ENCODE measurements at places on chromosomes 2 and 18.

DNA sequence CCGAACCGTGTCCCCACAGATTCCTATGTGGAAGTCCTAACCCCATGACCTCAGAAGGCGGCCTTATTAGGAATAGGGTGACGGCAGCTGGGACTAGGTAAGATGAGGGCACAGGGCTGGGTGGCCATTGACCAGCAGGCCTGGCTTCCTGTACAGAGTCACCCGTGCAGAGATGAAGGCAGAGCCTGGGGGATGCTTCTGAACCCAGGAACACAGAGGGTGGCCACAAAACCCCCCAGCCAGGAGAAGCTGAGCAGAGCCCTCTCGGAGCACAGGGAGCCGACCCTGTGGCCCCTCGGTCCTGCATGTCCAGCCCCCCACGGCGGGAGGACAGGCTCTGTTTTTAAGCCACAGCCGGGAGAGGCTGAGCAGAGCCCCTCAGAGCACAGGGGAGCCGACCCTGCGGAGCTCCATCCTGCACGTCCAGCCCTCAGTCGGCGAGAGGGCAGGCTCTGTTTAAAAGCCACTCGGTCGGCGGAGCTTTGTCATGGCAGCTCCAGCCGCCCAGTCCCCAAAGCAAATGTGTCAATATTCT is 2.7 kb downstream of the PDCD1 start:
- DNase-seq = no peak

GRCh38 chr18:79941473-79942119 is 9.9 kb downstream of the SLC66A2 start:
- DNase-seq = no peak

DNA sequence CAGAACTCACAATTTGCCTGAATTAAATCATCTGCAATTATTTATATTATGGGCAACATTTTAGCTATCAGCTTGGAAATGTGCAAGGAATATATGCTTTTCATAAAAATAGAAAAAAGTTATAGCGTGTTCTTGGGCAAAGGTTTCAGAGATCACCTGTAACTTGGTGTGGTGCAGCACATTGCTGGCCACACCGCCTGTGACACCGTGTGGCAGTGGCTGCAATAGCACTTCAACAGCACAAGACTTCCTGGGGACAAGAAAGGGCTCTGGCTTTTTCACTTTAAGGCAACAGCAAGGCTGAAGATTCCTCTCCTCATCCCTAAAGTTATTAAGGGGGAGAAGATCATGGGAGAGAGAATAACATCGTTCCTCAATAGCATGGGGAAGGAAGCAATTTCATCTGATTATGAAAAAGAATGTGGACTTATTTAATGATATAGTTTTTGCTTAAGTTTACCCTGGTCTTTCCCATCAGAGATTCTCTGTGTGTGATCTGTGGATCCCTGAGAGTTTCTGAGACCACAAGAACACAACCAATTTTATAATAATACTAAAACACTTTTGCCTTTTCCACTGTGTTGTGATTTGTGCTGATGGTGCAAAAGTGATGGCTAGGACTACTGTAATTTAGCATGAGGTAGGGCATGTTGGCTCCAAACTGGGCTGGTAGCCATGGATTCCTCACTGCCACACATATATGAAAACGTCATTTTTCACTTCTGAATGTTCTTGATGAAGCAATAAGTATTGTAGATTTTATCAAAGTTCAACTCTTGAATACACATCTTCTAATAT is 15.0 kb upstream of the SERPINB3 start:
- no peak for DNase-seq

DNA sequence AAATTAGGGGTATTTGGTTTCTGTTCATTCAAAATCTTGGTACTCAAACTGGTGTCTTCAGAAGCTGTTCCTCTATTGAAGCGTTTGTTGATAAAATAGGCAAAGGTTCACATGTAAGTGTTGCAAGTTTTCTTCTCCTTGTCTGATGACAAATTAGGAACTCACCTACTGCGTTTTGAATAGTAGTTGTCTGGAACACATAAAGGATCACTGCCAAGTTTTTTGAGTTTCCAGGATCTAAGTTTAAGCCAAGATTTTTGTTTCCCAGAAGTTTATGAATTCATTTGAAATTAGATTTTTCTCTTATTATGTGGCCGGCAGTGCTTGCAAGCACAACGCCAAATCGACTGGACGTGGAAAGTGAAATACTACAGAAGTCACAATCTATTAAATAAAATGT is 85.4 kb downstream of the ARHGEF33 start:
- no peak for DNase-seq

GRCh38 chr18:56967035-56967434 is 179.9 kb upstream of the BOD1L2 start:
- DNase-seq = no peak

DNA sequence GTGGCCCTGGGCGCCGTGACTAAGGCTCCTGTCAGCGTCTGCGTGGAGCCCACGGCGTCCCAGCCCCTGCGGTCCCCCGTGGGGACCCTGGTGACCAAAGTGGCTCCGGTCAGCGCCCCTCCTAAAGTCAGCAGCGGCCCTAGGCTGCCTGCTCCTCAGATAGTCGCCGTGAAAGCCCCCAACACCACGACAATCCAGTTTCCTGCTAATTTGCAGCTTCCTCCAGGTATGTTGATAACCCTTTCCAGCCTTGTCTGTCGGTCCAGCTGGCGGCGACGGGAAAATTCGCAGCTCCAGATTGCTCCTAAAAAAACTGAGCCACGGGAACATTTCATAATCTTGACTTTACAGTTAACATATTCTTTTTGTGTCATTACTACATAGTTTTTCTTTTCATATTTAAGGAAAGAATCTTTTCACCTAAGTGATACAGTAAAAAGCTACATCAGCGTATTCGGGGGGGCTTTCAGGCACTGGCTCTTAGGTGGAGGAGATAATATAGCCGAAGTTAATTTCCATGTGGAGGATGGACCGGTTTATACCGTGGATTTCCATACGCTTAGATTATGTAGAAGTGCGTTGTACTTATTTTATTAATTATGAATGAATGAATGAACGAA is 916 bp downstream of the TAF4B start:
- DNase-seq = no peak

DNA sequence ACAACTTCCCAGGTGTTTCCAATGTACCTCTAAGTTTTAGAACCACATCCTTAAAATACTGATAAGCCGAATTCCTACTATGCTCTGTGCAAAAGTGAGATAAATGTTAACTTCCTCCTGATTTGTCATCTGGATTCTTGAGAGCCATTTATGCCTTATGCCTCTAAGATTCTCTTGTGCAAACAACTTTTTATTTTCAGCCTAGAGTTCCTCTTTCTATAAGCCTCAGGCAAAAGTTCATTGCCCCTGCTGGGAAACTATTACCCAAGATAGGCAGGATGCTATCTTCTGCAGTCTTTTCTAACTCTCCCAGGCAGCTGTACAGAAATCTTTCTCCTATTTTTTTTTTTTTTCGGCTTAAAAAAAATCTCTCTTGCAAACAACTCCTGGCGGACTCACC is 216.1 kb downstream of the KCNJ3 start:
- no peak for DNase-seq

DNA sequence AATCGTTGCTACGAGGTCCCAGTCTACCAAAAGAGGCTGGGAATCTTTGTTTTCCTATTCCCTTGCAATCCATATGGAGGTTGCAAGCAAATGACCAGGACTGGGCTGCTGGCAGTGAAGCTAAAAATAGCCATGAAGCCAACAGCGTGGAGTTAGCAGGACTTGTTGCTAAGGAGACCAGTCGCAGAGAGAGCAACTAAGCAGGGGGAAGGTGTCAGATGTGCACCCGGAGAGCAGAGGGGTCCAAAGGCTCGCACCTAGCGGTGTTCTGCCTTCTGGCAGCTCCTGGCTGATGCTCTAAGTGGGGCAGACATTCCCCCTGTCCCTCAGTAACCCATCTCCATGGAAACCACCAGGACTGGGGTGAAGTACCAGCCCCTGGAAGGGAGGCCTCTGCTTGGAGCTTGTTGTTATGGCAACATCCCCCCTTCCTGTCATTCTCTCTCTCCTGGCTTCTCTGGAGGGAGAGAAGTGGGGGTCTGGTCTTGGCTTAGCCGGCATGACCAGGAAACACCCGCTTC is 84.6 kb downstream of the DNMT3A start:
- no peak for DNase-seq

GRCh38 chr2:42964439-42965083 is 172.2 kb upstream of the HAAO start:
- no peak for DNase-seq

- DNase-seq = no peak
Measured at GRCh38 chr2:150705767-150706166, 218.3 kb upstream of the RND3 start.

DNA sequence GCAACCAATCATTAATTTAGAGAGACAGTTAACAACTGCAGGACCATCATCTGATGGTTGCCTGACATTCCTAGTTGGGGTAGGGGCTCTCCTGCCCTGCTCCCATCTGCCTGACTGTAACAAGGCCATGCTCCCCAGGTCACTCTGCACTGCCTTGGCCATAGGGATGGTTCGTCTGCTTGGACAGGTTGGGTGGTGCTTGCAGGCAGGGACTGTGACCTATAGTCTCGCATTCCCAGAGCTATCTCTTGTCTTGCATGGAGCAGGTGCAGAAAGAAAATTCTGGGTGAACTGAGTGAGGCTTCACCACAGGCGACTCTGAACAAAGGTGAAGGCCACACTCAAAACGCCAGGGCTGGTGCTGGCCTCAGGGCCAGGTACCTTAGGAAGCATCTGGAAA is 64.7 kb downstream of the EMILIN2 start:
- no peak for DNase-seq

- DNase-seq = no peak
Measured at GRCh38 chr2:160942476-160943142, 217.6 kb upstream of the TANK start.

GRCh38 chr2:127829845-127830246 is 18.9 kb upstream of the WDR33 start:
- DNase-seq = peak; percentile 42

DNA sequence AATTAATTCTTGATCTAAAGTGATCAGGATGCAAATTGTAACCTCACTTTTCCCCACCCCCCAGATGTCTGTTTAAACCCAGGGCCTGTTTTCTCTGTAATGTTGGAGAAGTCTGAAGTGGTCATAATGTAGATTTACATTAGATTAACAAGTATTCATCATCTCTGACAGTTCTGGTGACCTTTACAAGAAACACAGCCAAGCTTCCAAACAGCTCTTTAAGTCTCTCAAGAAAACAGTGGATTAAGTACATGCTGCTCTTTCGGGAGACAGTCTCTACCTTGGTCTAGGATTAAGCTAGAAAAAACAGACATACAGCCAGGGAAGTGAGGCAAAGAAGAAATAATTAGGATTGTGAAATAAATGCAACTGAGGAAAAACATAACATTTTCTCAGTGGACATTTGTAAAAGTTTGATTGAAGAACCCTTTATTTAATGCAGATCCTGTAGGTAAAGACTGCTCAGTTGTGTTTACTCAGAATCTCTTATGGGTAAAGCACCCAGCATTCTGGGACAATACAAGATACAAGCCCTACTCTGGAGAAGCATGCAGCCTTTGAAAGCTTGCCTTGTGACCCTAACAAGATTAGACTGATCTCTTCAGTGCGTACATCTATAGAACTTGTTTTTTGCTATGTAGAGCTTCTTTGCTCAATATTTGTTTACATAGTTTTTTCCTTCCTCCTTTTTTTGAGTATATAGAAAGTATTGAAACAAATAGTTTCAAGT is 203.9 kb downstream of the PHLPP1 start:
- no peak for DNase-seq

DNA sequence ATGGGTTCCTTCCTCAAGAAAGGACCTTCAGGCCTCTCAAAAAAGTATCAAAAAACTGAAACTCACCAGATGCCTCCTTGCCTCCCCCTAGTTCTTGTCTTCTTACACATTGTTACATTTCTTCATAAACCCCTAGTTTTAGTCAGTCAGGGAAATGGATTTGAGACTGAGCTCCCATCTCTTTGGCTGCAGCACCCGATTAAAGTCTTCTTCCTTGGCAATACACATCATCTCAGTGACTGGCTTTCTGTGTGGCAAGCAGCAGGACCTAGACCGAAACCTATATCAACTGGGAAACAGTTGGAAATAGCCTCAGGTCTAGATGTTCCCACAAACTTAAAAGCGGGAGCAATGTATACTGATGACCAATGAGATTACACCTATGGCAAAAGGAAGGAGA is 512.2 kb upstream of the PKDCC start:
- no peak for DNase-seq

DNA sequence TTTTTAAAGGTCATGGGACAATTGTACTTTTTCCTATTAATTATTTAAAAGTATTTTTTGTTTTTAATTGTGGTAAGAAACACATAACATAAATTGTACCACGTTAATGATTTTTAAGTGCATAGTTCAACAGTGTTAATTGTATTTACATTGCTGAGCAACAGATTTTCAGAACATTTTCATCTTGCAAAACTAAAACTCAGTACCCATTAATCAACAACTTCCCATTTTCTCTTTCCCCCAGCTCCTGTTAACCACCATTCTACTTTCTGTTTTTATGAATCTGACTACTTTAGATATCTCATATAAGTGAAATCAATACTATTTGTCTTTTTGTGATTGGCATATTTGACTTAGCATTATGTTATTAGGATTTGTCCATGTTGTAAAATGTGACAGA is 483.9 kb upstream of the ZNF804A start:
- DNase-seq = no peak

DNA sequence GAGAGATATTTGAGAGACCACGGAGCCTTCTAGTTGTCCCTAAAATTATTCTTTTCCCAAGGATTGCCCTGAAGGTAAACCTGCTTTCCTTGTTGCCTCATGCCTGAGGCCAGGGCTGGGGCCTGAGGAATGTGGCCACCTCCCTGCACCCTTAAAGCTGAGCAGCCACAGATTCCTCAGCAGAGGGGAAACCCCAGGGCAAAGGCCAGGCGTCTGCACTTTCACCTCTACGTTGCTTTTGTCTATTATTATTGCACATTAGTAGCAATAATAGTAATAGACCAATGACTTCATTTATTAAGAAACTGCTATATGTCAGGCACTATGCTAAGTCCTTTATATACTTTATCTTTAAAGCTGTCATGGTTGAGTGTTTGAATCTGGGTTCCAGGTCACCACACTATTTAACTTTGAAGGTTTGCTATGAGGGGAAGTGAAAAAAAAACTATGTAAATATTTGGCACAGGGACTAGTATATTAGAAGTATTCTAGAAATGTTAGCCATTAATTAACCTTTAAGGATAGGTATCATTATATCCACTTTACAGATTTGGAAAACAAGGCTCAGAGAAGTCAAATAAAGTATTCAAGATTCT is 104.2 kb downstream of the LRRC30 start:
- DNase-seq = no peak

- no peak for DNase-seq
Measured at GRCh38 chr2:108404784-108405397, 27.1 kb downstream of the SULT1C4 start.

DNA sequence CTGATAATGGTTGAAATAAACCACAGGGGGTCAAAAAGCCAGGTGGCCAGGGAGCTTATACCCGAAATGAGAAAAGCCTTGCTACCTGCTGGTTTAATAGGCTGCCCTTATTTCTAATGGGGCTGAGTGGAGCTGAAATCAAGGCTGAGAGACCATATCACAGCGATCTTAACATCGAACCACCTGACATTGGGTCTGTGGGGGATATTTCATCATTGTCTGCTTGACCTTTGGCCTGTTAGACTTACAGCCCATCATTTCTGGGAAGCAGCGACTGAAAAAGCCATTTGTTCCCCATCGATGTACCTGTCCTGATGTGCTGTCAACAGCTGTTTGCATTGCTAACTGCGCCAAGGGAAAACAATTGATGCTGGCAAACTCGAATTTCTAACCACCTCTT is 199.7 kb upstream of the SLC14A2 start:
- no peak for DNase-seq

Data from stimulated activated CD8-positive, alpha-beta memory T cell treated with anti-CD3 and anti-CD28 coated beads, Interleukin-15, amount 100 ng/mL, for 4 hours (primary cell).